ENCODE measurements at places on chromosomes 12 and 14.

- DNase-seq, result no peak
These were observed 2.3 kb downstream of the AVIL start for GRCh38 chr12:57816001-57816854.

- DNase-seq, result no peak
These were observed 5.4 kb upstream of the DCP1B start for GRCh38 chr12:2009623-2010022.

DNA sequence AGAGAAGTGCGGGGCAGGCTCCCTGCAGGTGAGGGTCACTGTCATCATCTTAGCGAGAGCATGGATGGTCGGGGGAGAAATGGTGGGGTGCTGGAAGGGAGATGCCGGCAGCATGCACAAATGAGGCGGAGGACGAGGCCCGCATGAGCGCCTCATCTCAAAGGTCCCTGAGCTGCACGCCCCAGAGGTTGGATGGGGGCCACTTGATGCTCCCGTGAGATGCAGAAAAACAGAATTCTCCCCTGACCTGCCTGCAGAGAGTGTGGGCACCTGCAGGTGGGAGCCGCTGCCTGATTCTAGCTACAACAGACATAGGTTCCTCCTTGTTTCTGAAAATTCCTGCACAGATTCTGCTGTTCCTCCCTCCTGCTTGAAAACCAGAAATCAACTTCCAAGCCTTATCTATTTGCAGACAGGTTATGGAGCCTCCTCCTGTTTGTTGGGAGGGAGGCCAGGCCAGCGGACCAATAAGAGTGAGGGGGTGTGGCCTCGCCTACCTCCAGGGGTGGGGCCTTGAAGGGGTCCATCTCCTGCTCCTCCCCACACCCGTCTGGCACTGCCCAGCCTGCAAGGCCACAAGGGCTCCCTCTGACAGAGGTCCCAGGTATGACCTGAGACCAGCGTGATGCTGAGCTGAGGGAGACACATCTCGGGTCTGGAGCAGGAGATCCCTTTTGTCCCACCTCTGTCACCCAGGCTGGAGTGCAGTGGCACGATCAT is 67.2 kb downstream of the KDM2B start:
- no peak for DNase-seq

GRCh38 chr12:125346362-125346761 is 281.1 kb downstream of the AACS start:
- no peak for DNase-seq

DNA sequence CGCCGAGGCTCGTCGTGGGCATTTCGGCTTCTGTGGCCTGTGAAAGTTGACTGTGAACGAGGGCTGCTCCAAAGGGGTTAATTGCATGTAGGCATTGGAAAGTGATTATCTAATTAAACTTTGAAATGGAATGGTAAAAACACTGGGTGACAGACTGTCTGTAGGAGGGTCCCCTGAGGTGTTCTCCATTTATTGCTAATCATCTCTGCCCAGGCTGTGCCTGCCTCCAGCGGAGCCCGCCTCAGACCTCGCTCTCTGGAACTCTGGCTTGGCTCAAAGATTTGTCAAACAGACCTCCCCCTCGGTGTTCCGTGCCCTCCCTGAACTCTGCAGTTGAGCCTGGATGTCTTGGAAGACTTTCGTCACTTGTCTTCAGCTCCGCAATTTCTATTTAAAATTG is 50.2 kb upstream of the VRK1 start:
- no peak for DNase-seq

DNA sequence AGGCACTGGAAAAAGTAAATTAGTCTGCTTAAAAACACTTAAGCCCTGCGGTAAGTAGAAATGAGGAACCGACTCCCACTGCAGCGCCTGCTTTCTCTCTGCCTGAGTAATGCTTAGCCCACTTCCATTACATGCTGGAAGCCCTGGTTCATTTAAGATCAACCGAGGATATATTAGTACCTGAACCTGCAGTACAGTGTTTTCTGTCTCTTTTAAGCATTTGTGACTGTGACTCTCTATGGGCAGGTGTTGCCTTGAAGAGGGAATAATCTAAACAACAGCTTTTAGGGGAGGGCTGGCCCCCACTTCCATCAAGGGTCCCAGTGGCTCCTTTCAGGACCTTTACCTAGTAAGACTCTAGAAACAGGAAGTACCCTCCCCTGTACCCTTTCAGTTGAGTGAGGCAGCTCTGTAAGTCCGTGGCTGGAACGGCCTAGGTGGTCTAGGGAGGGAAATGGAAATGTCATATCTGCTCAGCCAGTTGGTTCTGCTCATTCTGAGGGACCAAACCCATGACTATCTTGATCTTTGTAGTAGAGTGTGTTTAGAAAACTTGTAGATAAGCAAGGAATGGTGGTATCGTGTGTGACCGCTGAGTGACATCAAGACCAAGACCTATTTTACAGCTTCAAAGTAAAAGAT is 56.2 kb downstream of the FNTB start:
- DNase-seq, result peak; percentile 83

DNA sequence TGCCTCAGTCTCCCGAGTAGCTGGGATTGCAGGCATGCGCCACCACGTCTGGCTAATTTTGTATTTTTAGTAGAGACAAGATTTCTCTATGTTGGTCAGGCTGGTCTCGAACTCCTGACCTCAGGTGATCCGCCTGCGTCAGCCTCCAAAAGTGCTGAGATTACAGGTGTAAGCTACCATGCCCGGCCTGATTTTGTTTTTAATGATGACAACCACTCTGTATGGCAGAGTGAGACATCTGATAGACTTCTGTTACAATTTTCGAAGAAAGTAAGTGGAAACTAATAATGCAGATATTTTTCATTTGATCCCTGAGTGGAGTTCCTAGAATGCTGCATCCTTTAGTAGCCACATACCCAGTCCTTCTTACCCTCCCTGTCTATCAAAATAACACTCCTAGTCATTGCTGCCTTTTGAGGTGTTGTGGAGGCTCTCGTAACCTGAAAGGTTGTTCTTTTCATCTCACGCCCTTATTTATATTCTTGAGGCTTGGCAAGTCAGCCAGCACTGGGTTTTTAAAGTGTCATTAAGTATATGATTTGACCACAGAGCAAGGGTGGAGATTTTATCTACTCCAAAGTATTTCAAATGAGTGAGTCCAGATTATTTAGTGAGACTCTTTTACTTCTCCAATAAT is 5.9 kb upstream of the EID3 start:
- DNase-seq, result no peak

DNA sequence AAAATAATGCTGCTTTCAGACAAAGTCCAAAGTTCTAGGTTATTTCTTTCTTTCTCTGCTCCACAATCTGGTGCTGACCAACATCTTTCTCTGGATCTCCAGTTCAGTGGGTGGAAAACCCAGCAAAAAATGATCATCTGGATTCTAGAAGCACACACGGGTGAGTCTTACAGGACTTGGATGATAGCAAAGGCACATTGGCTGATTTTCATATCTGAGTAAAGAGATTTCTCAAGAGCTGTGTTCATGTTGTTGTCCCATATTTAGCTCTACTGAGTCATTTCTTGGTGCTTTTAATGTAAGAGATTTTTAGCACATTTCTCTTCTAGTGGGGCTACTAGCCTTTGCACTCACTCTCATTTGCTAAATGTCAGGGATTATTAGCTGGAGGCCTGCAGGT is 336.7 kb downstream of the GALC start:
- no peak for DNase-seq

DNA sequence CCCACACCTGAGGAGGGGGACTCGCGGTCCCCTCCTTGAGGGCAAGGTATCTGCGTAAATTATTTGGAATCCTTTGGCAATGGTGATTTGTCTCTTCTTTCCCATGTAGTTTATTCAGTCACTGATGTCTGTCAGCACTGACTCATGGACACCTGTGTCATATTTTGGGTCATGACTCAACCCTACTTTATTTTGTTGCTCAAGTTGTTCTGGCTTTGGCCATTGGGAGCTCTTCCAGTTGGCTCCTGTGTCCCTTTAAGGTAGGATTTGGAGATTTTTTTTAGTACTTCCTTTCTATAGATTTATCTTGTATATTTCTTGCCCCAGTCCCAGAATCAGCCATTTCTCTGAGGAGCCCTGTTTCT is 47.4 kb upstream of the C14orf180 start:
- DNase-seq, result no peak

GRCh38 chr12:42575717-42576116 is 13.8 kb downstream of the PRICKLE1 start:
- DNase-seq, result no peak

DNA sequence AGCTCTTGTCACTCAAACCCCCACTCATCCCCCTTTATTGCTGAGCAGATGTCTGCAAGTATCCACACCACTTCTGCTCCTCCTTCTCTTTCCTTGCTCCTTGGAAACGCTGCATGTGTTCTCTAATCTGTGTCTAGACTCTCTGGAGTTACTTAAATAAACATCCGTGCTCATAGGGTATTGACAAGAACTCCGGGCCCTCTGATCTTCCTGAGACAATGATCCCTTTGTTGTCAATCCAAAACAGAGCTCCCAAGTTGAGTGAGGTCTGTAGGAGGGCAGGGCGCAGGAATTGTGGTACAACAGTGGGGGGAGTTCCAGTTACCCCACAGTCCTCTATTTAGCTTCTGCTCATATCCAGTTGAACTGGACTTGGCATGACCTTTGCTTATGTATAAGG is 489.0 kb downstream of the SNAPC1 start:
- DNase-seq, result no peak

GRCh38 chr14:98231210-98231609 is 1040.8 kb downstream of the BCL11B start:
- DNase-seq, result no peak

- DNase-seq, result no peak
These were observed 94.0 kb downstream of the NTF3 start for GRCh38 chr12:5525783-5526367.

DNA sequence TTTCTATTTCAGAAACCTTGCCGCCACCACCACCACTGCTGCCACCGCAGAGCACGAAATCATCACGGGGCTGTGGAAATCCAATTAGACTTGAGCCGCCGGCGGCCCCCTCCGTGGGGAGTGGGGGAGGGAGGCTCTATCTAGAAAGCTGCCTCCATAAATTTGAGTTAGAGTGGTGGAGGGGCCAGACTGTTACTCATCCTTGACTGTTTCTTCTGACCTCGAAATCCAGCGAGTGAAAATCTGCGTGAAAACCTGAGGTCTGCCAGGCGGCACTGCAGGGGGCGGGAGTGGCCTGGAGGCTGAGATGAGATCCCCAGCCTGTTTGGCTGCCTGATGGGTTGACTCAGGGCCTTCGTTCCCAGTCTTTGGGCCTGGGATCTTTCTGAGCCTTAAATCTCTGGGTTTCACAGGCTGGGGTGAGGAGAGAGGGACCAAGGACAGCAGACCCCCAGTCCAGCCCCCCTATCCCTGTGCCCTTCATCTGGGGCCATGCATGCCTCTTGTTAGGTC is 29.9 kb downstream of the TSPAN9 start:
- DNase-seq, result no peak

DNA sequence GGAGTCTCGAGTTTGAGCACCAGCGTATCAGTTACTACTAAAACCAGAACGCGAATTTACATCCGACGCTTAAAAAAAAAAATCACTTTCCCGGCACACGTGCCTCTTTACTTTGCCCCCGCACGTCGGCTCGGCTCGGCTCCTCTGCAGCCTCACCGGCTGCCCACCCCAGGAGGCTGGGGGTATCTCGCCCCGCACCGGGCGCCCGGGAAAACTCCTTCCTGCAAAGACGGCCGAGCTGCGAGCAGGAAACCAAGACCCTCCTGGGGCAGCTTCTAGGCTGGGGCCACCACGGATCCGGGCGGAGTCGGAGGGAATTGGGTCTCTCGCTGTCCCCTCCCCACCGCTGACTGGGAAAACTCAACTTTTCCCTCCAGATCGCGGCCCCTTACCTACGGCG is 610 bp downstream of the VSIG10 start:
- DNase-seq, result no peak
